ENCODE measurements at places on chromosomes 2 and 18.

GRCh38 chr2:137493261-137493660 is 471.0 kb upstream of the HNMT start:
- DNase-seq, result no peak

DNA sequence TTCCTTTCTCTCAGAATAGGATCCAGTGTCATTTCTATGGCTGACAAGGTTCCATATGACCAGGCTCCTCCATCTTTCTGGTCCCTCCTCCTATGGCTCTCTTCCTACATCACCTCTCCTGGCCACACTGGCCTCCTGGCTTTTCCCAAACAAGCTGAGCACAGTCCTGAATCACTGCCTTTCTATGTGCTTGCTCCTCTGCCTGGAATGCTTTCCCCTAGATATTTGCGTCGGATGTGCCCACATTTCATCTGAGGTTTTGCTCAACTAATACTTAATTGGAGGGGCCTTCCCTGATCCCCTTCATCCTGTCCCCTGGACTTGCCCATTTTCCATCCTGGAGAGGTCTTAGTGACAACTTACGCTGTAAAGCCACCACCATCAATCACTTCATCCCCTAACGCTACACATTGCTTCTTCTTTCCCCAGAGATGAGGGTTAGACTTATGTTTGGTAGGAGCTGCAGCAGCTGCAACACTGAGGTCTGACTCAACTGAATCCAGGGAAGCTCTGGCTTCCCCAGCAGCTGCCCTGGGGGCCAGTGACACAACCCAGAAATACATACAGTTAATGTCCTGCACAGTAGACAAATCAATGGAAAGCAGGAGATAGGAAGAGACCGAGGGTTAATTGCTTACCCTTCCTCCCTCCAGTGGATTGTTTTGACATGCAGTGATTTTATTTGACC is 42.9 kb downstream of the QPCT start:
- no peak for DNase-seq

GRCh38 chr2:2041256-2041824 is 289.7 kb downstream of the MYT1L start:
- no peak for DNase-seq

- no peak for DNase-seq
These were observed 102.3 kb downstream of the TCF4 start for GRCh38 chr18:55485666-55486065.

DNA sequence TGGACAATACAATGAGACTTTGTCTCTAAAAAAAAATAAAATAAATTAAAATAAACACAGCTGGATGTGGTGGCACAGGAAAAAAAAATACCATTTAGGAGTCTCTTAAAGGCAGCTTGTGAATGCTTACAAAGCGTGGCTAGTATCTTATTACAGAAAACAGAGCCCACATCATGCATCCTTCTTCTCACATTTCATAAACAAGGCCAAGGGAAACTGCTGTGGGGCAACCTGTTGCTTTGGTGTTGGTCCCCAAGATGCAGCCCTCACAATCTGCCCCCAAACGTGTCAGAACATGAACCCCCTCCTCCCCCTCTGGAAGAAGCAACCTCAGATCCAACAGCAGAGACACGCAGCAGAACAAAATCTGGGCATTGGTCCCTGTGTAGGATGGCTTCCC is 2.6 kb downstream of the SLC14A1 start:
- DNase-seq, result no peak

DNA sequence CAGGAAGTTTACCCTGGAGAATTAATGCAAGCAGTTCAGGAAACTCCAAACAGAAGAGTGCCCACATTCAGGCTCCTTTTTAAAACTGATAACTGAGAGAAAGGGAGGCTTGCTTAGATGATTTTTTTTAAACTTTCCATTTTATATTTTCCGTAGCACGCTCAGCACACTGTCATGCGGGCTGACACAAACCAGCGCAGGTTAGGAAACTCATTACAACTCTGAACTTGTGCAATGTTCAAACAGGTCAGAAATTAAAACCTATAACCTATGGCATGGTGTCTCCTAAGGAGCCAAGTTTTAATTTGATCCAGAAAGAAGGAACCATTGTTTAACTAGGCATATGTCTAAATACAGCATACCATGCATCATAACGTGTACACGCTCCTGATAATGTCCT is 117.7 kb upstream of the SMIM21 start:
- no peak for DNase-seq

DNA sequence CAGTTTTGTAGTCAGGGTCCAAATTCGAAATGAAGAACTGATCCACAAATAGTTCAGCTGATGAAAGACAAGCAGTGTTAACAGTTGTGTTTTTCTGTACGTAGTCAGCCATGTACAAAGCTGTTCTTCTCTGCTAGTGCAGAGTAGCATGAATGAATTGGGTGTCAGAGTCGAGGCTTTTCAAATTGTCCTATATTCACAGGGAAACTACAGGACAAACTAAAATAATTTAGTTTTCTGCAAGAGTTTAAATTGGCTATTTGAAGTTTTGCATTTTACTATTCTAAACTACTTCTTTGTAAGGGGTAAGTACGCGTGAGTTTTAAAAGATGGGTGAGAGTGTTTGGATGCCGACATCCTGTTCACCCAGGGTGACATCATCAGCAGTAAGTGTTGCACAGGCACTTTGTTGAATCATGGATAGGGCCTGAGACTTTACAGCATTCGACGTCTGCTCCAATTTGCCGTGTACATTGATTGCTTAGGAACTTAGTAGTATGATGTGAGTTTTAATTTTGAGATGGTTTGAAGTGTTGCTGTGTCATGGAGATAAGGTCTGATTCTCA is 147.2 kb upstream of the NFATC1 start:
- no peak for DNase-seq

DNA sequence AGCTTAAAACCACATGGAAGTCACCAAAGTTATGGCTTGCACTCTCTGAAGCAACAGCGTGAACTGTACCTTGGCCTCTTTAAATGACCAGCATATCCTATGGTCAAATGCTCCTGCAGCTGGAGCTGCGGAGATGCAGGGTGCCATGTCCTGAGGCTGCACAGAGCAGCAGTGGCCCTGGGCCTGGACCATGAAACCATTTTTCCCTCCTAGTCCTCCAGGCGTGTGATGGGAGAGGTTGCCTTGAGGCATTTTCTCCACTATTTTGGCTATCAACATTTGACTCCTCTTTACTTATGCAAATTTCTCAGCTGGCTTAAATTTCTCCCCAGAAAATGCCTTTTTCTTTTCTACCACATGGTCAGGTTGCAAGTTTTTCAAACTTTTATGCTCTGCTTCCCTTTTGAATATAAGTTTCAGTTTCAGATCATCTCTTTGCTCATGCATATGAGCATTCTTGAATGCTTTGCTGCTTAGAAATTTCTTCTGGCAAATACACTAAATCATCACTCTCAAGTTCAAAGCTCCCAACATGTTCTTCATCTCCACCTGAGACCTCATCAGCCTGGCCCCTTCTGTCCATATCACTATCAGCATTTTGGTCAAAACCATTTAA is 82.9 kb upstream of the TMEFF2 start:
- DNase-seq, result no peak

- no peak for DNase-seq
These were observed 134.8 kb downstream of the ZNF385B start for GRCh38 chr2:179726461-179727180.

GRCh38 chr2:220628252-220628651 is 943.9 kb downstream of the EPHA4 start:
- no peak for DNase-seq

- DNase-seq, result no peak
These were observed 96.7 kb downstream of the DGKD start for GRCh38 chr2:233450864-233451575.

- DNase-seq, result no peak
These were observed 5.0 kb upstream of the MYL12B start for GRCh38 chr18:3256693-3257626.

GRCh38 chr2:98775146-98775986 is 44.4 kb upstream of the MGAT4A start:
- peak; percentile 73 for DNase-seq

DNA sequence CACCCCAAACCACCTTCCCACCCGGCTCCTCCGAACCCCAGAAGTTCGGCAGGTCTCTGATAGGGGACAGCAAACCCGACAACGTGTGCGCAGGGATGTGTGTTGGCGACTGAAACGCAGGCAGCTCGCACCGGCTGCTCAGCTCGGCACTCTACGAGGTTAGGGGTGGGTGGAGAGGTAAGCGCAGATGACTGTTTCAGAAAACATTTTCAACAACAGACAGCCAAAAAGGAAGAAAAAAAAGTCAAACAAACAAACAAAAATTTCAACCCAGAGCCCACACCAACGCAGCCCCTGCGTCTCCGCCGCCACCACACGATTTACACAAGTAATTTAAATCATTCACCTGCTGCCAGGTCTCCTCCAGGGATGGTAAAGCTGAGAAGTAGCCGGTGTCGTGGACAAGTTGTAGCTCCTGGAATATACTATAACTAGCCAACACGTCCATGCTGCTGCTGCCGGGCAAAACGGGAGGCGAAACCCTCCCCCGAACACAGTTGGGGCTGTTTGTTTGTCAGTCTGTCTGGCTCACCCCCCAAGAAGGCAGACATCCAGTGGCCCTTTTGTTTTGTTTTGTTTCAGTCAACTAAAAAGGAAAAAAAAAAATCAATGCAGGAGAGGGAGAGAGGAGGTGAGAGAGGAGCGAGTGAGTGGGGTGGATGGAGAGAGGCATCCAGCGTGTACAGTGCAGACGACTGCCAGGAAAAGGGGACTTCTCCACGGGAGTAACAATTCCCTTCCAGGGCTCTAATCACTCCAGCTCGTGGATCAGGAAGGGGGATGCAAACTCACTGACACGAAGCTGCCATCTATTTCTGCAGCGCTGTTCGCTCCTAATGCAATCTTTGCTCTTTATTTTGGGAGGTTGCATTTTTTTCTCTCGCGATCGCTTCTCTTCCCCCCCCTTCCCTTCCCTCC is at the start of gene KLF7:
TSS of gene KLF7 (minus strand) at position 828 of the 918 bp plus-strand sequence. CDS start at position 448, 380 bp downstream.
- peak; percentile 55 for DNase-seq

DNA sequence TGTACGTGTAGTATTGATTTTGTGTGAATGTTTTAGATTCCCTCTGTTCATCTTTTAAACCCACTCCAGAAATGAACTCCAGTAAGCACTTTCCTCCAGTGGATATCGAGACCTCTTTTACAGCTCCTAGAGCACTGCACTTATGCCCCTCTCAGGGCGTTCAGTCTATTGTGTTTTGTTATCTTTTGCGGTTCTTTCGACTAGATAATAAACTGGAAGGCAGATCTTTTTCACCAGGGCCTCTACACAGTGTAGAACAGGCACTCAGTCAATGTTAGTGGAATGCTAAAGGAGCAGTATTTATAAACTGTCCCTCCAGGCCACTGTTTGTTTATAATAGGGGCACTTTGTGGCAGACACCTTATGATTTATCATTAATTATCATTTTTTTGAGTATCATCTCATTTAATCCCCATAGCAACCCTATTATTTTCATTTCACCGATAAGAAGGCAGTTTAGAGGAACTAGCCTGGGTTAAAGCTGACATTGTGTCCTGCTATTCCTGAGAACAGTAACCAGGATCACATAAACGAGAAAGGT is 742 bp upstream of the SOS1 start:
- DNase-seq, result peak; percentile 54

DNA sequence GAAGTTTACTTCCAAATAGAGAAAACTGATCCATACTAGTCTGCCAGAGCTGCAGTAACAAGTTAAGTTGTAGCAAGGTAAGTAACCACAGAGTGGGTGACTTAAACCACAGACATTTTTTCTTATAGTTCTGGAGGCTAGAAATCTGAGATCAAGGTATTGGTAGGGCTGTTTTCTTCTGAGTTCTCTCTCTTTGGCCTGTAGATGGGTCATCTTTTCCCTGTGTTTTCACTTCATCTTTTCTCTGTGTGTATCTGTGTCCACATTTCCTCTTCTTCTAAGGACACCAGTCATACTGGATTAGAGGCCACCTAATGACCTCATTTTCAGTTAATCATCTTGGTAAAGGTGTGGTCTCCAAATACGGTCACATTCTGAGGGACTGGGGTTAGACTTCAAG is 142.9 kb upstream of the MEX3C start:
- no peak for DNase-seq

DNA sequence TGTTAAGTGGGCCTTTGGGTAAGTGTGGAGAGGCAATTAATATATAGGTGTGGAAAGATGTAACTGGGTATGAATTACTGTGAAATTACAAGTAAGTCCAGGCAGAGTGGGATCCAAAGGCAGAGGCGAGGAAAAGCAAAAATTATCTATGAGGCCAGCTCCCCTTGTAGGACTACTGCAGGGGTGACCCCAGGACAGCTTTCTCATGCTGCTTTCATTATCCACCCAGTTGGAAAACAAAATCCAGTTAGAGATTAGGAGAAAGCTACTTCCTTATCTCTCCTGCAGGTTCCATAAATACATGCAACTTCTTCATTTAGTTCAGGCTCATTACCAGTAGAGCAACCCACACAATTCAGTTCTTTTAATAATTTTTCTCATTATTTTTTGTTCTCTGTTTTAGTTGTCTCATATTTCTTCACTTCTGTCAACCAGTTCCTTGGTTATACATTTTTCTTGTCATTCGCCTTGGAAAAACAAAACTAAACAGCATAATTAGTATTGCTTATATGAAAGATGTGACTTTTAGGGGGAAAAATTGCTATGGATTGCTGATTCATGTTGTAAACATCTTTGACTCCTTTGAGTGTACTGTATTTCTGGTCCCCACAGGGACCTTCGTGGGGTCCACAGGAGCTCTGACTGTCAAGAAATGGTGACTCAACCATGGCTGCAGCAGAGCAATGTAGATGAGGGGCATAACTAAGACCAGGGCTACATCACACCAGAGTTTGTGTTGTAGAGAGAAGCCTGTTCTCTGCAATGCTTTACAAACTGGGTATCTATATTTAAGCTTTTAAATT is 110.4 kb upstream of the PARD3B start:
- DNase-seq, result no peak

DNA sequence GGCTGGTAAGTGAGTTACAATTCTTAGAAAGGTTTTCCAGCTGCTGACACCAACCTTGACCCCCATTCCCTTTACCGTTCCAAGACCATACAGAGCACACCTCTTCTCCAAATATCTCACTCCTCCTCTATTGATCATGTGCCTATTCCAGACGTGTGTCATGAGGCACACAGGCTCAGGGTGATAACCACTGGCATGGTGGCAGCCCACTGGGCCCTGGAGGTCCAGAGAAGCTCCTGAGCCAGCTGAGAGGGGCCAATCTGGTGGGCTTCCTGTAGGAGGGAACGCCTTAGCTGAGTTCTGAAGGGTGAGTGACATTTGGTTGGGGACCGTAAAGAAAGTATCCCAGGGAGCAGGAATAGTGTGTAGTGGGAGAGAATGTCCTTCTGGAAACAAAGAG is 28.3 kb downstream of the ZAP70 start:
- no peak for DNase-seq

GRCh38 chr2:143823296-143823695 is 694.1 kb downstream of the ARHGAP15 start:
- DNase-seq, result no peak

GRCh38 chr18:14908541-14908940 is 160.6 kb downstream of the ANKRD30B start:
- DNase-seq, result no peak

Measured in NCI-H1105 treated with DMSO at 0.1 percent for 48 hours (cell line).